Hematopoietic multipotent progenitor cell treated with erythropoietin and hydrocortisone succinate and interleukin-3 and kit ligand, for 15 days (in vitro differentiated cells): ENCODE measurements at places on chromosomes 6 and 20.

DNA sequence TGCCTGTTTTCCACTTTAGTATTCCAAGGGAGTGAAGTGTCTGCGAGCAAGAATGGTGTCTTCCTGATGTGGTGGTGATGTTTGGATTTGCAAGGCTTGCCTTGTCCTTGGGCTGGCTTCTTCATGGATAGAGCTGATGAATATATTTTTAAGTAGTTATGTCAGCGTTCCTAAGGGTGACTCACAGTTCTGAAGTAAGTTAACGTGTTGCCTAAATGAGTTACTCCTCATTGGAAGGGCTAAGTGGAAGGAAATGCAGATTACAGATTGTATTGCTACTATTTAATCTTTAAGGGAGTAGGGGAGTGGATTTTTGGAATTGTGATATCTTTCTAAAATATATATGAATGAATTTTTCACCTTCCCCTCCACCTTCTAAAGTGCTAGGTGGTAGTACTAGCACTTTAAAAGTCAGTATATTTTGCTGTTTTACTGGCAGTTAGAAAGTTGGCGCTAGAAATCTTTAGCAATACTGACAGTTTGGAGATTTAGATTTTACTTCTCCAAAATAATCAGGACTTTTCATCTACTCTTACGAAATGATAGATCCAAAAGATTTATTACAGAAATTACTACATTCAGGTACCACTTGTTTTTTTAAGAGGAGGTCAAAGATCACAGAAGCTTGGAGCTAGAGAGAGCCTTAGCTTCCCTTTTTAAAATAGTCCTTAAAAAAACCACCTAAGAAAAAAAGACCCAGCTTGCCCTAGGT is 197.4 kb downstream of the JARID2 start:
- no peak for DNase-seq

DNA sequence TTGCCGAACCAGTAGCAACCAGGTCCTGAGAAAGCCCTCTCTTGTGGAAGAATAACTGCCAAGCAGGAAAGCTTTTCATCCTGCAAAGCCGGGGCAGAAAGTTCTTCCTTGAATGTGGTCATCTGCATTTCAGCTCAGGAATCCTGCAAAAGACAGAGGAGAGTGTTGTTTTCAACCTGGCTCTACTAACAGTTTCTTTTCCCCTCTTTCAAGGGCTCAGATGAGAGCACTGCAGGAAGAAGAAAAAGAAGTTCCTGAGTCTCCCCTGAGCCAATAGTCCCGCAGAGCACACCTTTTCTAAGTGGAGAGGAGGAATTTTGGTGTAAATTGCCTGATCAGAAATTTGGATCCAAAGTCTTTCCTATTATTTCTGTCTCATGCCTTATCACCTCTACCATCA is 10.7 kb downstream of the HLA-DRB1 start:
- DNase-seq = no peak

- no peak for DNase-seq
These were observed 149.9 kb downstream of the CEBPB start for GRCh38 chr20:50340541-50340940.

DNA sequence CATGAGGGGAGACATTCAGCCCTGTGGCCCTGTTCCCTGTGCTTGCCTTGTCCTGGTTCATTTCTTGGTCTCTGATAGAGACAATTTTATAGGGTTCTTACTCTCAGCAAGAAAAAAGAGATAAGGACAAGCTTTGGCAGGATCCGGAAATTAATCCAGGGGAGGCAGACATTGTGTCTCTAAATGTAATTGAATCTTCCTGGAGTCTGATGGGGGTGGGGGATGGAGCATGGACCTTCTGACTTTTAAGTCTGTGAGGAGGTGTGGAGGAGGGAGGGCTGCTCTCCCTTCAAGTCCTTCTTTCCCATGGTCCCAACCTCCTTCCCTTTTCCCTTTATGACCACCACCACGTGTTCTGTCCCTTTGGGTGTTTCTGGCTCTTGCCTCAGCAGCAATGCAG is 512.7 kb downstream of the DHX35 start:
- no peak for DNase-seq

- no peak for DNase-seq
These were observed 105.3 kb upstream of the KCNG1 start for GRCh38 chr20:51128198-51128597.

GRCh38 chr20:33647603-33648395 is 14.3 kb upstream of the C20orf144 start:
- DNase-seq = no peak

- no peak for DNase-seq
These were observed 522 bp upstream of the EPB41L1 start for GRCh38 chr20:36153736-36154699.

- peak; percentile 58 for DNase-seq
These were observed 27.0 kb downstream of the EDEM2 start for GRCh38 chr20:35120012-35120701.

DNA sequence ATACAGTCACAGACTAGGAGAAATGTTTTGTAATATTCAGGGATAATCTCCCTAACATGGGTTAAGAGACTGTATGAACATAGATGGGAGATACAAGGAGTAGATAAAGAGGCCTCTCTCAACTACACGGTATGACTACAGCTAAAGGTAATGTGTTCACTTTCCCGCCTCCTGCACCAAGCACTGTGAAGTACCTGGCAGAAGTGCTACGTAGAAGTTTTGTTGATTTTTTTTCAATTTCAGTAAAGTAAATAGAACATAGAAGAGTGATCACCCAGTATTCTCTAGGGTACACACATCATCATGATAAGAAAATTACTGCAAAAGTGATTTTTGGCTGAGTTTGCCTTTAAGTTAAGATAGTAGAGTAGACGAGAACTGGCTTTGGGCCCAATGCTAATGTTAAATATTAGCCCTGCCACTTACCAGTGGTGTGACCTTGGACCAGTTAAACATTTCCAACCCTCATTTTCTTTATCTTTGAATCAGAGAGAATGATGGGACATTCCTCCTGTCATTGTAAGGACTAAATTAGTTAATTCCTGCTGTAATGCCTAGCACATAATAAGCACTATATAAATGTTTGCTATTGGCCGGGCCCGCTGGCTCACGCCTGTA is 183.6 kb downstream of the COL9A1 start:
- no peak for DNase-seq

DNA sequence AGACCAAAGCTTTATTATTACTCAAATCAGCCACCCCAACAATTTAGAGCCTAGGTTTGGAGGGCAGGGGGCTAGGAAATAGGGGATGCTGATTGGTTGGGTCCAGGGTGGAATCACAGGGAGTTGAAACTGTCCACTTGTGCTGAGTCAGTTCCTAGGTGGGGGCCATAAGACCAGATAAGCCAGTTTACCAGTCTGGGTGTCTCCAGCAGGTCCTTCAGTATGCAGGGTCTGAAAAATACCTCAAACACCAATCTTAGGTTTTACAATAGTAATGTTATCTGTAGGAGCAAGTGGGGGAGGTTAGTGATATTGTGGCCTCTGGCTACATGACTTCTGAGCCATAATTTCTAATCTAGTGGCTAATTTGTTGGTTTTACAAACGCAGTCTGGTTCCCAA is 63.2 kb downstream of the UBR2 start:
- peak; percentile 24 for DNase-seq

DNA sequence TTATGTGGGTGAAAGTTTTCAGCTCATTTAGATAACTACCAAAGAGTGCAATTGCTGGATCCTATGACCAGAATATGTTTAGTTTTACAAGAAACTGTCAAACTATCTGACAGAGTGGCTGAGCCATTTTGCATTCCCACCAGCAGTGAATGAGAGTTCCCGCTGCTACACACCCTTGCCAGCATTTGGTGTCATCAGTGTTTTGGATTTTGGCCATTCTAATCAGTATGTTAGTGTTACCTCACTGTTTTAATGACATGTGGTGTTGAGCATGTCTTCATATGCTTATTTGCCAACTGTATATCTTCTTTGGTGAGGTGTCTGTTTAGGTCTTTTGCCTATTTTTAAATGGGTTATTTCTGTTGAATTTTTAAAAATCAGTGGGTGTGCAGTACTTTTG is 120.9 kb downstream of the CFAP61 start:
- no peak for DNase-seq

- DNase-seq = no peak
These were observed 195.0 kb downstream of the TMEM242 start for GRCh38 chr6:157128235-157128775.

GRCh38 chr6:114634016-114634415 is 291.2 kb upstream of the HS3ST5 start:
- DNase-seq = no peak

DNA sequence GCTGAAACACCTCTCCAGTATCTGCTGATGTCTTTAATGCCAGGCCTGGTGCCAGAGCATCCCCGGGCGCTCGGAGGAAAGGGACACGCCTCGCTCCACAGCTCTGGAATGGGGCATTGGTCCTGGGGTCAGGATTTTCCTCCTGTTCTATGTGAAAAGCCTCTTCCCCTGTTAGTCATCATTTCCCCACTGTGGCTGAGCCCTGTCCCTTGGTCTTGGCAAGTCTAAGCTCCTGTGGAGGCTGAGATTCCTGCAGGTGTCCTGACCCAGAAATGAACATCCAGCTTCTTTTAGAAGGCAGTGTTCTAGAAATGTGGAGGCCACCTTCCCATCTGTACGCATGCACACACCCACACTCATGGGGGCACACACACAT is 19.4 kb downstream of the SYNDIG1 start:
- DNase-seq = no peak

DNA sequence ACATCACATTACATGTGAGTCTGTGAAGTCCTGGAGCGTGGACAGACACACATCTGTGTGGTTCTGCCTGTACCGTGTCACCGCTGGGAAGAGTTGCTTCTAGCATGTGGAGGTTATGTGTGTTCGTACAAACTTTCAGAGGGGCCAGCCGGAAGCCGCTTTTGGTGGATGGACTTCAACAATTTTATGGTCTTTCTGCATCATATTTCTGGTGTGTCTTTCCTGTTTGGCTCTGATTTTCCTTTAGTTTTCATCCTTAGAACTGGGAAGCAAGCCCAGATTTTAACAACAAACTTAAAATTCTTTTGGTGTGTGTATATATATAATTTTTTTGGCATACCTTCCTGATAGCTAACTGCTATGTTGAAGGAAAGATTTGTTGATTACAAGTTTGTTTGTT is 71.2 kb downstream of the TIAM2 start:
- DNase-seq = no peak
